ENCODE measurements at places on chromosomes 12 and 14. TPM values are rescaled to one million over a fixed set of nuclear protein-coding genes. Genes with fewer than 3 reads are reported as not detected.

- no peak for DNase-seq
Measured at GRCh38 chr14:101584055-101584859, 23.0 kb downstream of the DIO3 start.

DNA sequence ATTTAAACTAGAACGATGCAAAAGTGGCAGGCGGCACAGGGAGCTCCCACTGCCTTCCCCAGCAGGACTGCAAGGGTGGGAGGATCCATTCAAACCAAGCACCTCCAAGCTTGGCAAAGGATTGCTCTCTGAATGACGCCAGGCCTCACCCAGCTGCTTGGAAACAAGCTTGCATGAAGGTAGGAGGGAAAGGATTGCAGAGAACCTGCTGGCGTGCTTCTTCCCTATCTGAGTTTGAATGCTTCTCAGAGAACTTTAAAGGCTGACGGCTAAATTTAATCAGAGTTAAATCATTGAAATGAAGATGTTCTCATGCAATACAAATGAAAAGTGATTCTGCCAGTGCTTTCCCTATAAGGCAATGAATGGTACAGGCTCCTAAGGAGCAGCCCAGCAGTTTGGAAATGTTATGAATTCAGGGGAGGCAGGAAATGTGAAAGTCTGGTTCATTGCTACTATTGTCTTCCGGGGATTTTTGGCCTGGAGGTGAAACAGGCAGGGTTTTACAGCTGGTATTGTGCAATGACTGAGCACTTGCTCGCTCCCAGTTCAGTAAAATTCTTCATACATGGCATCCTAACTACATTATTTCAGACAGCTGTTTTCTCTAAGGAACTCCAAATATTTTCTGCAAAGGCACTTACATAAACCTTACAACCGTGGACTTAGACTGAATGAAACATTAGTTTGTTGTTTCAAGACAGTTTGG lies 31.9 kb upstream of the DUSP6 start:
- no peak for DNase-seq

DNA sequence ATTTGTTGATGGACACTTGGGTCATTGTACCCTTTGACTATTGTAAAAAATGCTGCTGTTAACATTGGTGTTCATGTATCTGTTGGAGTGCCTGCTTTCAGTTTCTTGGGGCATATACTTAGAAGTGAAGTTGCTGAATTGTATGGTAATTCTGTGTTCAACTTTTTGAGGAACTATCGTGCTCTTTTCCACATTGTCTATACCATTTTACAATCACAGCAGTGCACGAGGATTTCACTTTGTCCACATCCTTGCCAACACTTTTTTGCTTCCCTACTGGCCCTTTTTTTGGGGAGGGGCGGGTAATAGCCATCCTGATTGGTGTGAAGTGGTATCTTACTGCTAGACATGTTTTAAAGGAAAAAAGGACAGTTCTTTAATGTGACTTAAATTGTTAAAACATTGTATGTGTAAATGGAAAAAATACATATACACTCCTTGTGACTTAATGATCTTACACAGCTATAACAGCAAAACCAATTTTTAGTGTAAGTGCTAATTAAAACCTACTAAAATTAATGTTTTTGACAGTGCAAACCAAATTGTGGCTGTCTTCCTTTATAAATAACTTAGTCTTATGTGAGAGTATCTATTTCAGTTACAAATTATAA lies 52.7 kb downstream of the WNK1 start:
- no peak for DNase-seq

The TMCC3 gene
- polyA plus RNA-seq = 46.1 TPM

DNA sequence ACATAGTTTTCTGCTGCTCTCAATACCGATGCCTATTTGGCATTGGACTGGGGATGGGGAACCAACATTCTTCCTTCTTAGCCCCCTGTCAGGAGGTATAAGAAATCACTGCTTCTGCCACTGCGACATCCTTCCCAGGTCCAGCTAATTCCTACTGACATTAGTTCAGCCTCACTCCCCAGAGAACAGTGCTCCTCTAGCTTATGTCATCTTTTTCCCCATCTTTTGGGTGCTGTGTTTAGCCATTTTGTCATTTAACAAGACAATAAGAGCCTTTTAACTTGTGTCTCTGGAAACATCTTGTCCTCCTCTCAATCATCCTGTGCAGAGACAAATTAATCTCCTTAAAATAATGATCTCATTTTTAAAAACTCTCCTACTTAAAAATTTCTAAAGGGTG lies 167.0 kb upstream of the PLXNC1 start:
- no peak for DNase-seq

The C1S gene
- polyA plus RNA-seq = 41.3 TPM

DNA sequence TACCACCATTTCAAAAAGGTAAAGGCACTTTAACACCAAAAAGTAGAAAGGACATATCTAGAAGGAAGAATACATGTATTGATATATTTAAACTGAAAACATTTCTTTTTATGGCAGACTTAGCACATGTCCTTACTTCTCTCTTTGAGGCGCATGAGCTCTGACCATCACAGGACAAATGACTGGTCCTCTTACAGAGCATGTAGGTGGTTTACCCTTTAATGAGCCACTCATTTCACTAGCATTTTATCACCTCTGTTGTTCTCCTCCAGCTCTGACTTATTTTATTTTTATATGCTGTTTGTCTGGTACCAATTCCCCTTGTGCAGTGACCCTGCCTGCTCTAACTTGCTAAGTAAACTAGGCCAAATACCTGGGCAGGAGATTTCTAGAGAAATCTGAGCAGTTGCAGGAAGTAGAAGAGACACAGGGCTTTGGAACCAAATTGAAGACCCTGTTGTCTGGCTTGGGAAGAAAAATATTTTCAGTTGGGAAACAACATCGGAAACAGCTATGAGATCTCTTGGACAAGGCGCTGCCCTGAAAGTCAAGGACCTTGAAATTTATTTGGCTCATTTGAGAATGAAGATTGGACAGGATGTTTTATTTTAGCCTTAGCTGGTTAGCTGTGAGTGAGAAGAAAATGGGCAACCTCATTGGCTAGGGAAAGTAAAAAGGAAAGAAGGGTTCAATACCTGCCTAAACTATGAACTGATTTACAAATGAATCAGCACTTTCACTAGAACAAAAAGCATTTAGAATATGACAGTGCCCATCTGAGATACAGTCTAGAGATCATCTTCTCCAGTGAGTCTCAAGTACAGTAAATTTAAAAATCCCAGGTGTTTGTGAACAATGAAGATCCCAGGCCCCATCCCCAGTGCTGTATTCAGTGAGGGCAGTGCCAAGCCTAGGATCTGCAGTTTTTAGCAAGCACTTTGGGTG lies 374.4 kb downstream of the ZFP36L1 start:
- no peak for DNase-seq

DNA sequence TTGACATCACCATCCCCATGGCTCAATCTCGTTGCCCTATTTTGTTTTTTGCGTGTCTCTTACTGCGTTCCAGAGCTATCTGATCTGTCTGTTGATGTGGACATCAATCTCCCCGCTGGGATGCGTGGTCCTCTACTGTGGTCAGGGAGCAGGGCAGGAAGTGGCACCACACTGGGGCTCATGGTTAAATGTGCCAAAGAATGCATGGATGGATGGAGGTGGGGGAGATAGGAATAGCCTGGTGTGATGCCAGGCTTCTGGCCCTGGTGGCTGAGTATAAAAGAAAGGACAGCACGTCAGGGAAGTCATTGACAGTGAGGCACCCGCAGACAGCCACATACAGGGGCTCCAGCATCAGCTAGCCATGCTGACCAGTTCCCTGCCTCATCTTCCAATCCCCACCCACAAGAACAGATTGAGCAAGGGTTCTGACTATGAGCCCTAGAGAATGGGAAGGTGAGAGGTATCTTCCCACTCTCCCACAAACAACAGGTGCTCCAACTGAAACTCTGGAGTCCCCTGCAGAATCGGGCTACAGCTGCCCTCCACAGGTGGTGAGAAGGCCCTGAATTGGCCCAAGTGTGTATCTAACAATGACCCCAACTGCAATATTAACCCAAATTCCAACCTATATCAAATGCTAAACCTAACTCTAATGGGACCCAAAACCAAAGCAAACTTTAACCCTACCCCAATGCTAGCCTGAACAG lies 2.7 kb upstream of the BEGAIN start:
- no peak for DNase-seq

DNA sequence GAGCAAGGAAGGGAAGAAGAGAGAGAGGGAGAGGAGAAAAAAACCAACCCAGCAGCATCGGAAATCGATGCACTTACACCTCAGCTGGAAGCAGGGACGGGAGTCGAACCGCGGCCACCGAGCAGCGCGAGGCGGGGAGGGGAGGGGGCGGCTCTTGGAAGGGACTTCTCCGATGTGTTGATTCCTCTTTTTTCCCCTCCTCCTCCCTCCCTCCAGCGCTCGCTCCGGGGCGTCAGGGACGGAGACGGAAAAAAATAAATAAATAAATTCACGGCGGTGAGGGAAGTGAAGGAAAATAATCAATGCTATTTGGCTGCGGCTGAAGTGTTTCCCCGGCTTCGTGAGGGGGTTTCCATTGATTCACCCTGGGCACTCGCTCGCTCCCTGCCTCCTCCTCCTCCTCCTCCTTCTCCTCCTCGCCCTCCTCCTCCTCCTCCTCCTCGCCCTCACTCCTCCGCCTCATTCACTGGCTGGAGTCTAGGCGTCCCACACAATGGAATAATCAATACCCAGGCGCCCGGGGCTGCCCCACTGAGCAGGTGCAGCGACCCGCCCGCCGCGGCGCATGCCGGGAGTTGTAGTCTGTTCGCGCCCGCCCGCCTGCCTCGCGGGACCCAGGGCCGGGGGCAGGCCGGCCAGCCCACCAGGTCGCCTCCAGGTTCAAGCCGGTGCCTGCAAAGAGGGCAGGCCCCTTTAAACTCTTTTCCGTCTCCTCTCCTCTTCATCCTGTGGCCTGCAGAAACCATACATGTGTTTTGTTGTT lies at the start of gene ZFHX2:
ZFHX2 (minus strand) TSS at position 500 of the 763 bp plus-strand sequence. CDS start 16,440 bp downstream, outside the sequence.
- DNase-seq = peak; percentile 82

All from spinal cord (tissue), 10 donors.